T-cell (primary cell): ENCODE measurements at places on chromosomes 7 and 10. TPM values are rescaled to one million over a fixed set of nuclear protein-coding genes. Genes with fewer than 3 reads are reported as not detected.

The CROT gene
- 11.8 TPM for total RNA-seq

The PAX4 gene
- total RNA-seq = not detected

The COBL gene
- total RNA-seq = 0.07 TPM

The UTF1 gene
- total RNA-seq = not detected

DNA sequence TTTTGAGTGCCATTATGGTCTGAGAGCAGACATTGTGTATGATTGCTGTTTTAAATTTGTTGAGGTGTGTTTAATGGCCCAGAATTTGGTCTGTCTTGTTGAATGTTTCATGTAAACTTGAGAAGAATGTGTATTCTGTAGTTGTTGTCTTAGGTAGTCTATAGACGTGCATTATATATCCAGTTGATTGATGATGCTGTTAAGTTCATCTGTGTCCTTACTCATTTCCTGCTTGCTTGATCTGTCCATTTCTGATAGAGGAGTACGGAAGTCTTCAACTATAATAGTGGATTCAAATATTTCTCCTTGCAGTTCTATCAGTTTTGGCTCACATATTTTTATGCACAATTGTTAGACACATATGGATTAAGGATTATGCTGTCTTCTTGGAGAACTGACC lies 16.0 kb downstream of the PTPN12 start:
- H3K4me1 ChIP-seq = peaks cover 2% of the 10 kb centered on the region
- no peaks in the 10 kb centered on the region for H3K27me3 ChIP-seq
- no peak overlapping the region for H3K4me3 ChIP-seq

- H3K4me3 ChIP-seq = peak within 1 kb of the TSS; percentile 96
- H3K36me3 ChIP-seq = no peaks in the 10 kb centered on the region
These were observed at the start of gene ELMO1 for GRCh38 chr7:37448636-37449361. ELMO1 (minus strand) TSS chr7:37448864; CDS start chr7:37342690, 106,174 bp downstream.

GRCh38 chr7:14691597-14692203 lies 210.9 kb downstream of the DGKB start:
- no peak overlapping the region for H3K4me3 ChIP-seq
- H3K36me3 ChIP-seq = no peaks in the 10 kb centered on the region
- H3K27ac ChIP-seq = no peak overlapping the region
- H3K4me1 ChIP-seq = no peaks in the 10 kb centered on the region

- H3K27me3 ChIP-seq = no peaks in the 10 kb centered on the region
- no peak overlapping the region for H3K4me3 ChIP-seq
- DNase-seq = no peak
- no peak overlapping the region for H3K27ac ChIP-seq
These were observed 74.9 kb upstream of the PPIF start for GRCh38 chr10:79272353-79272752.

- H3K4me1 ChIP-seq = no peaks in the 10 kb centered on the region
- no peaks in the 10 kb centered on the region for H3K27me3 ChIP-seq
- no peak overlapping the region for H3K4me3 ChIP-seq
- H3K36me3 ChIP-seq = no peaks in the 10 kb centered on the region
These were observed 715.3 kb downstream of the INHBA start for GRCh38 chr7:40987571-40987970.

- H3K4me1 ChIP-seq = no peaks in the 10 kb centered on the region
- H3K36me3 ChIP-seq = no peaks in the 10 kb centered on the region
- H3K4me3 ChIP-seq = no peak overlapping the region
- DNase-seq = no peak
- no peak overlapping the region for H3K27ac ChIP-seq
- no peaks in the 10 kb centered on the region for H3K27me3 ChIP-seq
These were observed 39.6 kb upstream of the CABCOCO1 start for GRCh38 chr10:61623161-61623560.

DNA sequence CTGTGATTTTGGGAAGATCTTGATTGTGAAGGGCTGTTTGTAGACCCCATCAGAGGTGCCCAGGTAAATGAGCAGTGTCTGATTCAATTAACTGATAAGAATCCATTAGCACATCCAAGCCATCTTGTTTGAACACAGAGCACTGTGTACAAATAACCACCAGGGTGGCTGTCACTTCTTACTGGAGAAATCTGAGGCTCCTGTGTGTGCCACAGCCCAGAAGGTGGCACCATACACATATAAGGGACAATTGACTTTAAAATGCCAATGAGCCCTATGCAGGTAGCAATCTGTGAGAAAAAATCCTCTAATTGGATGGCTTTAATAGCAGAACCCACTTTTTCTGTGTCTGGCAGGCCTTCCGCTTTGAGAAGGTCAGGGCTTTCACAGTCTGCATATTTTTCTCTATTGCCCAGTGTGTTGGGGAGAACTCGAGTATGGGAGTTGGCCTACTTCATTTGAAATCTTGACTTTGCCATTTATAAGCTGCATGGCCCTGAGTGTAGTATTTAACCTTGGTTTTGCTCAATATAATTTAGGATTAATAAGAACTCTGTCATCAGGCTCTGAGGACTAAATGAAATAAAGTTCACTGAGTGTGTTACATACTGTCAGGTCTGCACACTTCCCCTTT lies 517.4 kb downstream of the CCSER2 start:
- no peaks in the 10 kb centered on the region for H3K27me3 ChIP-seq
- no peaks in the 10 kb centered on the region for H3K36me3 ChIP-seq
- no peak overlapping the region for H3K27ac ChIP-seq
